ENCODE measurements at places on chromosomes 6 and 20. TPM values are rescaled to one million over a fixed set of nuclear protein-coding genes. Genes with fewer than 3 reads are reported as not detected.

Gene COL10A1
- not detected for total RNA-seq

Gene GZF1
- total RNA-seq = 14.1 TPM

Gene MLN
- not detected for total RNA-seq

Gene LAMA2
- total RNA-seq = 0.42 TPM

Gene TBX18
- total RNA-seq = not detected

Gene PRDM13
- total RNA-seq = not detected

GRCh38 chr6:158009114-158009891 is 27.6 kb downstream of the SYNJ2 start:
- peak; percentile 39 for DNase-seq
- H3K27me3 ChIP-seq = no peaks in the 10 kb centered on the region
- H3K4me3 ChIP-seq = peak overlapping the region; percentile 46

DNA sequence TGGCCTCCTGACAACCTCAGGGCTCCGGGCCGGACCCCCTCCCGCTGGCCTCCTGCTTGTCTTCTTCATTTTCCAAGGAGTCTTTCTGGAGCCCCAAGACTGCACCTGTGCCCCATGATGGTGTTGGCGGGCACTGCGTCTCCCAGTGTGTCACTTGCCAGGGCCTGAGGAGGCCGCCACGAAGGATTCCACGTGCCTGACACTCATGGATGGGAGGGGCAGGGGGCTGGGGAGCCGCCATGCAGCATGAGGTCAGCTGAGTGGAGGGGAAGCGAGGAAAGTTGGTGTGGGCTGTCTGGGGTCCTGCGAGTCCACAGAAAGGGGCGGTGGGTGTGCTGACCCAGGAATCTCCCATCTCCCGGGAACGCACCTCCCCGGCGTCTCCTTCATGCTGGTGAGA is 165.7 kb downstream of the SMOC2 start:
- no peaks in the 10 kb centered on the region for H3K27me3 ChIP-seq
- H3K27ac ChIP-seq = no peak overlapping the region
- H3K4me1 ChIP-seq = no peaks in the 10 kb centered on the region
- H3K4me3 ChIP-seq = no peak overlapping the region
- no peak for DNase-seq

Data from CD4-positive, alpha-beta memory T cell (primary cell).